ENCODE measurements at places on chromosomes 2 and 18.

GRCh38 chr2:45070113-45070652 is 60.9 kb upstream of the SIX2 start:
- DNase-seq: no peak

DNA sequence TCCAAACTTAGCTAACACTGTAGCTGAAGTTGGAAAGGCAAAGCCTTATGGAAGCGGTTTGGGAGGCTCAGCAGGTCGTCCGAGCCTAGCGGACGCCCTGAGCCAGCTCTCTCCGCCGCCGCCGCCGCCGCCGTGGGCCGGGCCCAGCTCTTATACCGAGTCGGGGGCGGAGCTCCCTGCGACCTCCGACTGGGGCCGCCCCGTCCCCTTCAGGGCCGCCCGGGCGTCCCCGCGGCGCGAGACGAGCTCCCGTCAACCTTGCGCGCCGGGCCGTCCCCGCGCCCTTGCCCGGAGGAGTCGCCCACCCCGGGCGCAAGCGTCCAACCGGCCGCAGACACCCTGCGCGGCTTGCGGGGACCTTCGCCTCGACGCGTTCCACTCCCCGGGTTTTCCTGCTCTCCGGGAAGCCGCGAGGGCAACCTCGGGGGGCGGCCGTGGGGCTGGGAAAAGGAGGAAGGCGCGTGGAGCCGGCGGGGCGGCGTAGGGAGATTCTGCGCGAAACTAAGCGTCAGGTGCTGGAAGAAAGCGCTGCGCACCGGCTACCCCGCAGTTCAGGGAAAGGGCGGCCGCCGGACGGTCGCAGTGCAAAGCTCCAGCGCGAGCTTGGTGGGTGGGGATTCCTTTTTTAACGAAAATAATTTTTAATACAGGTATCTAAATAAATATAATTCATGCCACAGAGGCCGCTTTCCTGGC is at the start of gene SLC40A1:
SLC40A1 (minus strand) TSS at position 129 of the 696 bp plus-strand sequence. CDS start 326 bp downstream, outside the sequence.
- no peak for DNase-seq

DNA sequence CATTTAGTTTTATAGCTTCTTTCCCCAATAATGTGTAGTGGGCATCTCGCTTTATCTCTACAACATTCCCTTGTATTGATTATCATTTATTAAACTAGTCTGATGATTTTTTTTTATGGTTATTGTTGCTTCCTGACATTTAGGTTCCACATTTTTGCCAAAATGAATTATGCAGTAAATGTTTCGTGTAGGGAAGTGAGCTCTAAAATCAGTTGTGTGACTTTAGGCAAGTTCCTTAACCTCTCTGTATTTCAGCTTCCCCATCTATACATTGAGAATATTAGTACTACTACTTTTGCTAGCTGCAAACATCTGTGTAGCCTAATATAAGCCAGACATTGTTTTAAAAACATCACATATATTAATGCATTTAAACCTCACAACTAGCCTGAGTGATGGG is 22.9 kb downstream of the SOCS6 start:
- no peak for DNase-seq

GRCh38 chr18:29840089-29840488 is 1202.5 kb downstream of the DSC3 start:
- DNase-seq: peak; percentile 90

- DNase-seq: no peak
Measured at GRCh38 chr18:79302120-79302519, 93.6 kb upstream of the NFATC1 start.

DNA sequence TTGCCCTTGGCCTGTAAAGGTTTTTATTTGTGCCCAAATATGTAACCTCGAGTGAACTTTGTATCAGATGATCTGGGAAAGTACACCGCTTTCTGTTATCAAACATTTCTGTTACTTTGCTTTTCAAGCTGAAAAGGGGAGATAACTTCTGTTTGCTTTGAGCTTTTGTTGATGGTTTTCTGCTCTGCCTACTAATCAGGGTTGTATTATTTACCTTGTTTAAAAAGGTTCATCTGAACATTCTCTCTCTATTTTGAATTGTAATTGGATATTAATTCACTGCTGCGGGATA is 79.4 kb downstream of the XRCC5 start:
- DNase-seq: no peak

- DNase-seq: no peak
Measured at GRCh38 chr18:30618567-30618966, 424.0 kb downstream of the DSC3 start.

- DNase-seq: peak; percentile 49
Measured at GRCh38 chr2:8389431-8390108, 292.3 kb upstream of the ID2 start.

- DNase-seq: peak; percentile 40
Measured at GRCh38 chr2:151553-152334, 105.4 kb upstream of the FAM110C start.

GRCh38 chr2:239775623-239776435 is 249.3 kb downstream of the NDUFA10 start:
- DNase-seq: no peak

DNA sequence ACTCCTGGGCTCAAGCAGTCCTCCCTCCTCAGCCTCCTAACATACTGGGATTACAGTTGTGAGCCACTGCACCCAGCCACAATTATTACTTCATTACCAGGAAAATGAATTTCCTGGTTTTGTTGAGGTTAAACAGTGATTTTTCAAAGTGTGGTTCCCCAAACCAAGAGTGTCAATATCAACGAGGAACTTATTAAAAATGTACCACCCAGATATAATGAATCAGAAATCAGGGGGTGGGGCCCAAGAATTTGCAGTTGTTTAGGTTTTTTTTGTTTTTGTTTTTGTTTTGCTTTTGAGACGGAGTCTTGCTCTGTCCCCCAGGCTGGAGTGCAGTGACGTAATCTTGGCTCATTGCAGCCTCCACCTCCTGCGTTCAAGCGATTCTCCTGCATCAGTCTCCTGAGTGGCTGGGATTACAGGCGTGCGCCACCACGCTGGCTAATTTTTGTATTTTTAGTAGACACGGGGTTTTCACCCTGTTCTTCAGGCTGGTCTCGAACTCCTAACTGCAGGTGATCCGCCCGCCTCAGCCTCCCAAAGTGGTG is 94.1 kb downstream of the WDSUB1 start:
- no peak for DNase-seq

- peak; percentile 13 for DNase-seq
Measured at GRCh38 chr18:3985664-3986063, 469.4 kb downstream of the DLGAP1 start.

- DNase-seq: no peak
Measured at GRCh38 chr18:12928641-12929040, 19.2 kb upstream of the SEH1L start.

DNA sequence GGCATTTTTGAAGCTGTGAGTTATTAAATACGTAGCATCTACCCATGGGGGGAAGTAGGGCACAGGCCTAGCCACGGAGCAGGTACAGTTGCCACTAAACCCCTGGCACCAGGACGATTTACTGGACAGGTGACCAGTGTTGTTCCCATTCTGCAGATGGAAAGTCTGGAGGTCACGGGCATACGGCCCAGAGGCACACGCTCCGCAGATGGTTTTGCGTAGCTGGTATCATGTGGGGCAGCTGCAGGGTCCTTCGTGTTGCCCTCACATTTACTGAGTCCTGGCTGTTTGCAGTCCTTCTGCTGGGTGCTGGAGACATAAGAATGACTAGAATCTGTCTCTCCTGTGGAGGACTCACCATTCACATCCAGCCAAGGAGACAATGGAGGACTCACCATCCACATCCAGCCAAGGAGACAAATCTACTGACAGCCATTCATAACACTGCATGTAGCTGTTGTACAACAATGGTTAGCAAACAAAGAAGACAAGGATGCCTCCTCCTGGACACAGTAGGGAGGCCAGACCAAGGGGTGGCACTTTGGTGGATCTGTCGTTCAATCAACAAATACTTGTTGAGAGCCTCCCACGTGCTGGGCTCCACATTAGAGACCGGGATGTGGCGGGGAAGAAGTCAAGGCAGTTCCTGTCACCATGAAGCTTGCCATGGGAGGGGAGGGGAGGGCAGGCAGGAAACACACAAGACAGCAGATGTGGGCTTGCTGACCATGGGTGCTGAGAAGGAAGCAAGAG is 24.9 kb downstream of the TWIST2 start:
- DNase-seq: no peak

DNA sequence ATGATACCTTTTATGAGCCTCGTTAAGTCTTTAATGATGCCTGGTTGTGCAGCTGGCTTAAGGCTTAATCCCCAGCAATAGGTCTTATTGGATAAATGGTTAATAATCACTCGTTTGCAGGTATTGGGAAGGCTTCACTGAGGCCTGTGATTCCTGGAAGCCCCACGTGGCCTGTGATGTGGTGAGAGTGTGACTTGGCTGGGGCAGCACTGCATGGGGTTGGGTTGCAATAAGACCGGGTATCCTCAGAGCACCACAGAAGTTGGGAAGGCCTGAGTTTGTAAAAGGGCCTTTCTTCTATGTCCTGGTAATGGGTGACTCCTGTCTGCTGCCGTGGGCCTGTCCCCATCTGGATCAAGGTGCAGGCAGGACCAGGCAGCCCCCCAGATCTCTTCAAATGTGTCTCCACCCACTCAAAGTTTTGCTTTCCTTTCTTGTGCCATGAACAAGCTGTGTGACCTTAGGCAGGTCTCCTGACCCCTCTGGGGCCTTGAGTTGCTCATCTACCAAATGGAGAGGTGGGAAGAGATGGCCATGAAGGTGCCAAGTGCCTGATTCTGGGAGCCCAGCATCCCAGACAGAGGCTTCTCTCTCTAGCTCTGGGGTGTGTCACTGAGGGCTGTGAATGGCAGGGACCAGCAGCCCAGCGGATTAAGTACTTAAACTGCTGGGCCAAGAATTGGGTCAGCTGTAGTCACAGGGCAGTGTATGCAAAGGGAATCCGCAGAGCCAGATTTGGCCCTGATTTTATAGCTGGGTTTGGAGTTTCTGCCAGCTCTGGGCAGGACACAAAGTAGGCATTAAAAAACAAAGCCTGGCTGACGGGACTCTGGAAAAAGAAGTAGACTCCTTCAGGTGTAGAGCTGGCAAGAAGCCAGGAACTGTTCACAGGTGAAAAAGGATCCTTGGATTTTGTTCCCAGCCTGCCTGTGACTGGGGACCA is 24.4 kb downstream of the LBH start:
- no peak for DNase-seq

- DNase-seq: no peak
Measured at GRCh38 chr2:235087832-235088495, 136.1 kb downstream of the SH3BP4 start.

DNA sequence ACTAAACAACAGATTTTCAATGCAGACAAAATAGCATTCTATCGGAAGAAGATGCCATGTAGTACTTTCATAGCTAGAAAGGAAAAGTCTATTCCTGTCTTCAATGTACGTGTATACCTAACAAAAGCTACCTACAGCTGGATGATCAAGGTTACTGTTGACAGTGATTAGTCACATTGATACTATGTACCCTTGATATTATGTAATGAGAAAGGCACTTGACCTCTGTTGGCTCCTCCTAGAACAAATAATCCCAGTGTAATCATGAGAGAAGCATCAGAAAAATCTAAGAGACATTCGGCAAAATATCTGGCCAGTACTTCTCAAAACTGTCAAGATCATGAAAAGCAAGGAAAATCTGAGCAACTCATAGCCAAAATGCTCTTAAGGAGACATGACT is 44.4 kb upstream of the LRRTM4 start:
- DNase-seq: no peak

GRCh38 chr18:41706301-41706700 is 248.7 kb upstream of the PIK3C3 start:
- DNase-seq: no peak

GRCh38 chr18:77866351-77866750 is 616.7 kb downstream of the GALR1 start:
- no peak for DNase-seq

- DNase-seq: peak; percentile 36
Measured at GRCh38 chr2:15092691-15093090, 460.2 kb downstream of the LRATD1 start.

DNA sequence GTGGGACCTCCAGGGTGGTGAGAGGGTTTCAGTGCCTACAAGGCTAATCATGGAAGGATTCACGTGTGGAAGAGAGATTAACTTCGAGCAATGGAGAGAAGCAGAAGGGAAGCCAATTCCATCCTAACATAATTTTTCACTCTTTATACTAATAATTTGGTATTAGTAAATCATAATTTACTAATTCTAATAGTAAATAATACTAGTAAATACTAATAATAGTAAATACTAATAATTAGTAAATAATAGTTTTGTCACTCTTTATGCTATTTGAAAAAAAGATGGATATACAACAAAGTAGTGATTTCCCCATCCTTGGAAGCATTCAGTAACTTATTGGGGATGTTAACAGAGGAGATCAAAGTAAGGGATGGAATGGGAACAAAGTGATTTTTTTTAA is 6.4 kb upstream of the SAG start:
- no peak for DNase-seq

DNA sequence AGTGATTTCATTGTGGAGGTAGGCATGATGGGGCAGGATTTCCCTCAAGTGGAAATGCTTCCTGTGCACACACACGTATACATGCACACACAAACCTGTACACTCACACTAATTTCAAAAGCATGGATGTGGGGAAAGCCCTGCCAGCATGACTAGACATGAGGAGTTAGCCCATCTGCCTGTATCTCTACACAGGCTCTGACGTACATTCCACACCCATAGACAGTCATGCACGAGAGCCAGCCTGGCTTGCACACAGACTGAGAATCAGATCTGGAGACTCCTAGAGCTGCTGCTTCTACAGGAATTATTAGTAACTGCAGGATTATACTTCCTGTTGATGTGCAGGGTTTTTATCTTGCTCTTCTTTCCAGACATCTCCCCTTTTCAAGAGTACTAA is 27.3 kb upstream of the NFU1 start:
- DNase-seq: peak; percentile 69

GRCh38 chr2:55986700-55987440 is 63.3 kb upstream of the EFEMP1 start:
- DNase-seq: no peak

GRCh38 chr2:164954186-164954585 is 1.1 kb downstream of the SLC38A11 start:
- DNase-seq: no peak

DNA sequence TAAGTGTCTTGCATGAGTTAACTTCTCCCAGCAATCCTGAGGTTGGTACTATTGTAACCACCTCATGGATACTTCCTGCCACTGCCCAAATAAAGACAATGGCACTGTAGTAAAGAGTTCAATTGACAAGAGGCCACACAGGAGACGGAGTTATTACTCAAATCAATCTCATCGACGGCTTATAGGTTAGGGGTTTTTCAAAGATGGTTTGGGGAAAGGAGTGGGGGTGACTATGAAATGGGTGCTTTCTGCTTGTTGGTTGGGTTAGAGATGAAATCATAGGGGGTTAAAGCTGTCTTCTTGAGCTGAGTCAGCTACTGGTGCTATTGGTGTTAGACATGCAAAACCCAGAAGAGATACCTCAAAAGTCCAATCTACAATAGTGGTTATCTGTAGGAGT is 1258.0 kb upstream of the ZEB2 start:
- DNase-seq: no peak

Data from MCF 10A (cell line).